Right lung (tissue), 10 donors: ENCODE measurements at places on chromosomes 2 and 18. TPM values are rescaled to one million over a fixed set of nuclear protein-coding genes. Genes with fewer than 3 reads are reported as not detected.

GRCh38 chr2:237281836-237282306 lies 132.1 kb downstream of the COL6A3 start:
- DNase-seq, result no peak

DNA sequence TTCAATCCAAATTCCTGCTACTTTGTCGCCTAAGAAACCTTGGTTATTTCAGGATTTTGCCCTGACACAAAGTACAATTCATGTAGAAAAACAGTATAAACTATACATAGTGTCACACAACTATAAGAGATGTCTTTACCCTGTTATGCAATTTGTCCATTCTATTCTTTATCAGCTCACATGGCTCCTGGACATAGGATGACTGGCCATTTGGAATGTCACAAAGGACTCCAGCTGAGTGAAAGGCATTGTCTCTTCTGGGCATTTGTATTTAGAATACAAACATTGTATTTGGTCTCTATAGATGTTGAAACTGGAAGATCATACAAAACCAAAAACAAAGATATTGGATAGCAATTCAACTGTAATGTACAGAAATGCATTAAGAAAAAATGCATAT lies 944.6 kb upstream of the LRRTM1 start:
- DNase-seq, result no peak

- no peak for DNase-seq
Measured at GRCh38 chr2:229153267-229153666, 117.8 kb downstream of the PID1 start.

DNA sequence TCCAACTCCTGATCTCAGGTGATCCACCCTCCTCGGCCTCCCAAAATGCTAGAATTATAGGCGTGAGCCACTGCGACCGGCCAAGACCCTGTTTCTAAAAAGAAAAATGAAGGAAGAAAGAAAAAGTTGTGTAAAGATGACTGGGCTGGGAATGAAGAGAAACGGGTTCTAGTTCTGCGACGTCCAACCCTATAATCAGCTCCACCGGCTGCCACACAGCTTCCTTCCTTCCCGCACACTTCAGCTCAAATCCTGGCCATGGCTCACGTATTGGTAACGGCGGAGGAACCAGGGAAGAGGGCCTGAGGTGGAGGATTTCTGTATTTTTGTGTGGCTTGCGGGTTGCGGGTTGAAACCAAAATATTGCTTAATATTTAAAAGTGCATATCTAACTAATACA lies 88.1 kb downstream of the MYL12B start:
- DNase-seq, result no peak

- DNase-seq, result peak; percentile 8
Measured at GRCh38 chr2:16999347-17000183, 333.9 kb upstream of the CYRIA start.

TDRD15 gene
- polyA plus RNA-seq, result not detected

- no peak for DNase-seq
Measured at GRCh38 chr2:128323555-128323931, 4.9 kb upstream of the HS6ST1 start.

OSBPL6 gene
- polyA plus RNA-seq, result 5.7 TPM
